ENCODE measurements at places on chromosomes 5 and 9.

GRCh38 chr5:160231783-160232342 lies 2.6 kb downstream of the FABP6 start:
- DNase-seq: no peak

- no peak for DNase-seq
Observed at GRCh38 chr5:57983426-57983825, 476.5 kb downstream of the PLK2 start.

DNA sequence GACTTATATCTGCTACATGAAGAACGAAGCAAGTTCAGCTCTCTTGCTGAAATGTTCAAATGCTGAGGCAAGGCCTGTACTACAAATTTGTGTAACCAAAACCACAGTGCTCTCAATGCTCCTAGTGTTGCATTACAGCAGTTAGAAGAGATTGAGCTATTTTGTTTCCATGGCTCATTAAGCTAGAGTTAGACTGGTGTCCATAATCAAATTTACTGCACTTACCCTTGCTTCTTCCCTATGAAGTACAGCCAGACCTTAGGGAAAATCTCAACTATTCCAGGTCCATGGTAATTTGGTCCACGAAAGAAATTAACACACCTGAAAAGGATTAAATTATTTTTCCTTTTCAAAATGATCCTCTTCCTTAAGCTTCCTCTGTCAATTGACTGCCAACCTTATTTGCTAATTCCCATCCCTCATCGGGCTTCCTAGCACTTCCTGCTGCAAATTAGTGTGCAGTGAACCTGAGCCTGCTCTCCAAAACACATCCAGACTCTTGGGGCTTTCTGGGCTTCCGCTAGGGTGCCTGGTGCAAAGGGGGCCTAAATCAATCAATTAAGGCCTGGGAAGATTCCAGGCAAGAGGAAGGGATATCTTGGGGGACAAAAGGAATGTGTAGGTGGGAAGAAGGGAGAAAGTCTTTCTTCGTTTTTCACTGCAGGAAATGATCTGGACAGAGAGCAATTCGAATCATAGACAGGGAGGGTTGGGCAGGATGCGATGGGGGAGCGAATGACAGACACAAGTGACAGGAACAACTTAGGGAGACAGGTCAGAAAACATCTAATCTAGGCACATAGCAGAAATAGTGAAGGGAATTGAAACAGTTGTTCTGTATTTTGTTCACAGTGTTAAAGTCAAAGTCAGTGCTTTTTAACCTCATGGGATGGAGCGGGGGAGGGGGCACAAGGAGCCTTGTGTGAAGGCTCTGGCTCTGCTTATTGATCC lies 542.4 kb downstream of the RAB3C start:
- DNase-seq: no peak

- DNase-seq: no peak
Observed at GRCh38 chr5:34957321-34957720, 28.0 kb downstream of the DNAJC21 start.
